Foreskin fibroblast (primary cell): ENCODE measurements at places on chromosomes 1 and 21.
A peak's percentile ranks its signal among the peaks of the same experiment; 100 is the strongest.

GRCh38 chr1:226310245-226310540 is 1.2 kb upstream of the LIN9 start:
- no peak for DNase-seq

DNA sequence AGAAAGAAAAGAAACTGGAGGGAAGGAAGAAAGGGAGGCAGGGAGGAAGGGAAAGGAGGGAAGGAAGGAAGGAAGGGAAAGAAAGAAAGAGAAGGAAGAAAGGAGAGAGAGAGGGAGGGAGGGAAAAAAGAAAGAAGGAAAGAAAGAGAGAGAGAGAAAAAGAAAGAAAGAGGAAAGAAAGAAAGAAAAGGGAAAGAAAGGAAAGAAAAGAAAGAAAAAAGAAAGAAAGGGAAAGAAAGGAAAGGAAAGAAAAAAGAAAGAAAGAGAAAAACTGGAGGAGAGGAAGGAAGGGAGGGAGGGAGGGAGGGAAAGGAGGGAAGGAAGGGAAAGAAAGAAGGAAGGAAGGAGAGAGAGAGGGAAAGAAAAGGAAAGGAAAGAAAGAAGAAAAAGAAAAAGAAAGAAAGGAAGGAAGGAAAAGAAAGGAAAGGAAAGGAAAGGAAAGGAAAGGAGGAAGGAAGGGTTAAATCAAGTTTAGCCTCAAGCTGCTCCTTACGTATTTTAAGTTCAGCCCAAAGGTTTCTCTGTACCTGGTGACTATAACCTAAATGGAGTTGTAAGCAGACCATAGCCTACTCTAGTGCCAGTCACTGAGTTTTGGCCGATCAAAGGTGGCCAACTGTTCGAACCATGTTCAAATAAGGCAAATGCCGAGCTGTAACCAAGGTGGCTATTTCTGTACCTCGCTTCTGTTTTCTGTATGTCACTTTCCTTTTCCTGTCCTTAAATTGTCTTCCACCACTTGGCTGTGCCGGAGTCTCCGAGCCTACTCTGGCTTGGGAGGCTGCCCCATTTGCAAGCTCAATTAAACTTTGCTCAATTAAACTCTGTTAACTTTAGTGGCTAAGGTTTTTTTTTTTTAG is 37.8 kb upstream of the TMPRSS2 start:
- DNase-seq = no peak

- peak; percentile 36 for DNase-seq
These were observed 32.4 kb upstream of the BSDC1 start for GRCh38 chr1:32426489-32427255.

DNA sequence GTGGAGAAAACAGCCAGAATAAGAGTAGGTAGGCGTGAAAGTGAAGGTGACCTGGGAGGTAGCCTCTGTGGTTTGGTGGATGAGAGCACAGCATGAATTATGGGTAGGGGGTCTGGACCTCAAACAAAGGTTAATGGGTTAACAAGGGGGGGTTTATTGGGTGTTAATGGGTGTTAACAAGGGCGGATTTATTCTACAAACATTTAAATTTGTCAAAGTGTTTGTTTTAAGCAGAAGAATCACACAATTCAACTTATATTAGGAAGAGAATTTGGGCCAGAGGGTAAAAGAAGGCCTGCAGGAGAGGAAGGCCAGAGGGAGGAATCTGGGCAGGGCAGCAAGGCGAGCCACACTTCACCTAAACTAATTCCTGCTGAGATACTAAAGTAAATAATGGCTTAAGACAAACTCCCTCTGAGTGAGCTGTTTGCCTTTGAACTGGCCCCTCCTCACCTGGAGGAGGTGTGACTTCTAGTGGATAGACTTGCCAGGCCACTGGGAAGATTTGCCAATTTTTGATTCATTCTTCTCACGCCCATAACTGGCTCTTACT is 191.7 kb downstream of the GIPC2 start:
- DNase-seq = no peak

GRCh38 chr1:8495928-8496401 is 178.1 kb downstream of the SLC45A1 start:
- DNase-seq = no peak

DNA sequence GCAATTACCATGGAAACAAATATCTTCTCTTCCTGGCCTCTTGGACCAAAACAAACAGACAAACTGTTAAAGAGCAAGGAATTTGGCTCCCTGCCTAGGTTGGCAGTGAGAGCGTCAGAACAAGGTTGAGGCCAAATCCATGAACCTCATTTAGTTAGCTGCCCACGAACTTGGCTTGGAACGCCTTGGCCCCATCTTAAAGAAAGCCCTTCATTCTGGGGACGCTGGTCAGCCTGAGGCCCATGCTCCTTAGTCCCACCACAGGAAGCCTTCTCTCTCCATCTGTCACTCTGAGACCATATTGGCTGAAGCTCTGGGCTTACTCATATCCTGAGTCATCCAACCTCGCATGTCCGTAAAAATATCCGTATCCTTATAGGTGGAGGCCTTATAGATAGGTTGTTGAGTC is 62.4 kb upstream of the DIRAS3 start:
- DNase-seq = peak; percentile 85

DNA sequence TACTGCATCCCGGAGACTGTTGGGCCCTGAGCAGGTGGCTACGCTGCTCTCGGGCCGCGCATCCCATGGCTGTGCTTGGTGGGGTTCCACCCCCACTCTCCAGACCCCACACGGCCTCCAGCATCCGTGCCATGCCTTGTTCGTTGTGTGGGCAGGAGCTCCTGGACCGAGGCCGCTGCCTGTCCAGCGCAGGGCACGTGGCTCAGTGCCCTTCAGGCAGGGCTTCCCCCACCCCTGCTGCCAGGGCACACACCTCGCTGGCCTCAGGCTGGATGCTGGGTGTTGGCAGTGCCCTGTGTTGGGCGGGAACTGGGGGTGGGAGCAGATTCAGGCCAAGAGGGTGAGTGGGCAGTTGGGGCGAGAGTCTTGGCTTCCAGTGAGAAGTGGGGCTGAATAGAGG is 9.9 kb downstream of the PRKCZ start:
- DNase-seq = no peak

- no peak for DNase-seq
These were observed 97.5 kb upstream of the KCNJ6 start for GRCh38 chr21:38013741-38014140.

DNA sequence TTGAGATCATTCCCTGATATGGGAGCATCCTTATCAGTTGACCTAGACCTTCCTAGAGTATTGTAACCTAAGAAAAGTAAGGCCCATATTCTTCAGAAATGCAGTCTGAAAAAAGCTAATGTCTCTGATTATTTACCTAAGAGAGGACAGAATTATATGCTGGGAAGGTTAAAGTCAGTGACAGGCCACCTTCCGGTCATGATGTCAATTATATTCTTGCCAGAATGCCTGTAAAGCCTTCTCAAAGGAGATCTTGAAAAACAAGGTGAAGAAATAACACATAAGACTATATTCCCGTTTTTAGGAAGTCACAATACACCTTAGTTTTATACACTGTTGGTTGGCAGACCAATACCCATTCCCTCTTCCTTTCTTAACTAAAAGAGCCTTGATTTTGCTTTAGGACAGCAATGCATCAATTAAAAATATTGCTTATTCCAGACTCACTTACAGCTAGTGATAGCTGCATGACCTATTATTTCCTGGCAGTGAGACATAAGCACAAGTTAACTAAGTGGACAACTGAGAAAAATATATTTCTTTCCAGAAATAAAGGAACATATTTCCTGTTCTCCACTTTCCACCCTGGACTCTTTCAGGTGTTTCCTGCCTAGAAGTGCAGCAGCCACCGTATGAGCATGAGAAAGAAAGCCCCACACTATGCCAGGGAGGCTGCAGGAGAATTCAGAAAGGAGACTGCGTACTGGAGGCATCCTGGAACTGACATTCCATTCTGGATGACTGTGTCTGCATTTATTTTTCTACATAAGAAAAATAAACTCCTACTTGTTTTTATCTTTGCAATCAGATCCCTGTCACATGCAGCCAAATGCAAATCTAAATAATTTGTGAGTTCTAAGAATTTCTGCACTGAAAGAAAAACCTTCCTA is 332.9 kb upstream of the PTBP2 start:
- DNase-seq = peak; percentile 73

DNA sequence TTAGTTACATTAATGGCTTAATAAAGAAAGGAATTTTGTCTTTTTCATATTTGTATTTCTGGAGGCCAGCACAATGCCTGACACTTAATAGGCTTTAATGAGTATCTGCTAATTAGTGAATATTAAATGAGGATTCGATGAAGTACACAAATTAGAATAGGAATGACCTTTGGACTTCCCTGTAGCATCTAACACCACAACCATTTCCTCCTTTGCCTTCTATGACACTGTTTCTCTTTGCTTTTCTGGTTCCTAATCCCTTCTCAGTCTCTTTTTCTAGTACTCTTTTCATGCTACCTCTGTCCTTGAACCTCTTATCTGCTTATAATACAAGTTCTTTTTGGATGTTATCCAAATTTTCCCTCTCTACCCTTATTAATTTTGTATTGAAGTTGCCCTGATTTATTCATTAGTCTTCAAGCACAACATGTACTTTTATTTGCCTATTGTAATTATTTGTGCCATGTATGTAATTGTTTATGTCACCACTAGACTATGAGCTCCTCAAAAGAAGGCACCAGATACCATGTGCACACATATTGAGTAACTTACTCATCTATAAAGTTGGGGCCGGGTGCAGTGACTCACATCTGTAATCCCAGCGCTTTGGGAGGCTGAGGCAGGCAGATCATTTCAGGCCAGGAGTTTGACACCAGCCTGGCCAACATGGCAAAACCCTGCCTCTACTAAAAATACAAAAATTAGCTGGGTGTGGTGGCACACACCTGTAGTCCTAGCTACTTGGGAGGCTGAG is 23.8 kb downstream of the RPS27 start:
- peak; percentile 72 for DNase-seq

GRCh38 chr1:22849770-22850169 is 122.9 kb downstream of the LACTBL1 start:
- no peak for DNase-seq

GRCh38 chr1:98090351-98090750 is 169.5 kb upstream of the DPYD start:
- peak; percentile 86 for DNase-seq

DNA sequence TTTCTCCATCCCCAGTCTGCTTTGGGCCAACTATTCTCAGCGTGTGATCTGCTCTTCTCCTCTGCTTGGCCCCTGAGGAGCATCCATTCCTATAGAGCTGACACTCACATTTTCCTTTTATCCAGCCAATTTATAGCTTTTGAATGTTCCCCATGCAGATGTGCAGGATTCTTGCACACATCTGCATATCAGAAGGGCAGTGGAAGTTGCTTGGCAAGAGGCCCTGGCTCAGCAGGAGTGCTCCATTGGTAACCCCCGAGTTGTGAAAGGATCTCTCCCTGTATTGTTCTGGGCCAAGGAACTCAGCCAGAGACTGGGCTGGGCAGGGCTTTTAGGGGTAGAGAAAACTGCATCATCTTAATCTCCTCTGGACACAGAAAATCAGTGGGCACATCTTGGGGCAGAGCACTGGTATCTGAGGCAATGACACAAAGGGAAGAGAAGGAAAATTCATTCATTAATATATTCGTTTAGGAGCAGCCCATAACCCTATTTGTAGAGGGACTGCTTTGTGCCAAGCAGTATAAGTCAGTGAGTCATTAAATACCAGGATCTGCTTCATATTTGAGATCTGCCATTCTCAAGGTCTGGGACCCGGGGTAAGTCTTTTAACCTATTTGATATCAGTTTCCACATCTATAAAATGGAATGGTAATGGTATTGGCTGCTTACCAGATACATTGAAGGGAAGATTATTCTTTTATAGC is 31.0 kb upstream of the BEND5 start:
- DNase-seq = peak; percentile 30

- no peak for DNase-seq
These were observed 199.0 kb downstream of the PCP4 start for GRCh38 chr21:40066221-40066620.

DNA sequence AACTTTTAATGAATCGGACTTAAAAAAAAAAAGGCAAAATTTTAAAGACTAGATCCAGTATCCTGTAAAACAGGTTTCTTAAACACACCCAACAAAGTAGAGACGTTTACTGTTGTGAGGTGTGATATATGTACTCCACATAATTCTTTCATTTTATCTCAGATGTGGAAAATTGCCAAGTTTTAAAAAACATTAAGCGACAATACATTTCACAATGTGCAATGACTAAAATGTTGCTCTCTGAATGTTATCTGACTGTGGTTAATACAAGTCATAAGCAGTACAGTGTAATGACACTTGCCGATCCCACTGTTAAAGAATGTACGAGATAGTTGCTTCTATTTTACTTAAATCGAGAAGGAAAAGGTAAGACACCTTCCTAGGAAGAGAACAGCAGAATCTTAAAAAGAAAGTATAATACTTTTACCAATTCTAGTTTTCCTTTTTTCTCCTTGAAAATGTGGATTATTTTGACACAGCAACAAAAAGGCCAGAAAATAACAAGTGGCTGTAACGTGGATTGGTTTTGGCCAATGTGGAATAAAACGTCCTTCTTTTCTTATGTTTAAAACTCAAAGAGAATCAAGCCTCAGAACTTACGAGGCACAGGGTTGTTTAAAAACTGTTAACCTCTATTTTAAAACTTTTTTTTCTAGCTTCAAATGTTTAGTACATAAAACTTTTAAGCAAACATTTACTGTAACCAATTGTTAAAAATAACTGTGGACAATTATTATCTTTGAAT is 51.4 kb downstream of the TP53BP2 start:
- no peak for DNase-seq

- peak; percentile 77 for DNase-seq
These were observed 117.7 kb downstream of the FGGY start for GRCh38 chr1:59414406-59415133.

- DNase-seq = no peak
These were observed 396.5 kb upstream of the LRRC7 start for GRCh38 chr1:69171248-69171647.

DNA sequence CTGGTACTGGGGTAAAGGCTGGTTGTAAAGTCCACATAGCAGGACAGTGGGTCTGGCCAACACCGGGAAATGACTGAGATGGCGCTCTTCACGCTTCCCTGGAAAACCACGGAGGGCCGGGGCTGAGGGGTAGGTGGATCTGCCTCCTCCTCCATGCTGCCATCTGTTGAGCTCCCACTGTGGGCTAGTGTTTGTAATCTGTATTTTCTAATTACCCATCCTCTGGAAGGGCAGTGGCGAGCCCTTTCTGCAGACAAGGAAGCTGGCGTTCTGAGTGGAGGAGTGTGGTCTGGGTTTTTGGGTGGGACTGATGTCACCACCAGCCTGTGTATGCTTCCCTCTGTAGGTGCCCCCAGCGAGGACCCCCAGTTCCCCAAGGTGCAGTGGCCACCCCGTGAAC is 34.1 kb upstream of the LHX4 start:
- DNase-seq = no peak
